ENCODE measurements at places on chromosomes 11 and 22.

GRCh38 chr11:73219396-73220285 lies 1.6 kb downstream of the P2RY2 start:
- no peak for DNase-seq

DNA sequence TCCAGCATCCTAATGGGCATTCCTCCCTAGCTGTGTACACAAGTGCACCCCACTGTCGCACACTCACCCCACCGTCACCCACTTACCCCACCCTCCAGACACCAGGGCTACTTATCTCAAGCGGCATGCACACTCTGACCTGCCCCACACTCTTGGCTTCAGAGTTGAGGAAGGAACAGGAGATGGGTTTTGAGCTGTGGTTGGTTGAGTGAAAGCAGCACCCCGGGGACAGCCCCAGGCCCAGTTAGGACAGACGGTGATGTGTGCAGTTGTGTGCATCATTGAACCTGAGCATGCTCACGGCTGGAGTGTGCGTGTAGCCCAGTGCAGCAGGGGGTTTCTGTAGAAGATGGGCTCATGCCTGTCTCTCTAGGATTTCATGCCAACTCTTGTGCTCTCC lies 32.5 kb downstream of the AHNAK start:
- no peak for DNase-seq

GRCh38 chr22:30036656-30037055 lies 43.6 kb upstream of the HORMAD2 start:
- DNase-seq = no peak

- DNase-seq = no peak
Observed at GRCh38 chr11:16215352-16215751, 141.0 kb downstream of the SOX6 start.

DNA sequence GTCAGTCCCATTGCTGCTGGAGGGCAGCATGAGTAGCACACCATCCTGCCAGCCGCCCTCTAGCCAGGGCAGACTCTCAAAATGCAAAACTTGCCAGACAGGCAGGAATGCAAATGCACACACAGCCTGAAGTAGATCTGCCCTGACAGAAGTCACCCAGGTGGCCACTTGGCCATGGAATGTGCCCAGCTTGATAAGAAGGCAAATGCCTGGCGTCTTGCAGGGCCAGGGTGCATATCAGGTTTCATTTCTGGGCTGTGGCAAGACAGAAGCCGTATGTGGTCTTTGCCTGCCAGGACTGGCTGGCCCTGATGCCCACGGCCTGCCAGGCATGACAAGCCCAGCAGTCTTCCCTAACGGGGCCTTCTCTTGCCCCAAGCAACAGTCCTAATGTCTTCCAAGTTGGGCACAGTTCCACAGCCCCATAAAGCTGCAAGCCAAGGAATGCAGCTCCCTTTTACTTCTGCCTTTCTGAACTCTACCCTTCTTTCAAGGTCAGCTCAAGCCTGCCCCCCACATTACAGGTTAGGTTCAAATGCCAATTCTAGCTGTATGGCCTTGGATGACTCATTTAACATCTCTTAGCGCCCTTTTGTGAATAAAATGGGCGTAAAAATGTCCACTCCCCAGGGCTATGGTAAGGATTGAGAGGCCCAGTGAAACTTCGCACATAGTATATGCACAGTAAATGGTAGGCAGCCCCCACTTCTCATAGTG lies 29.7 kb downstream of the POU2AF3 start:
- DNase-seq = peak; percentile 68

GRCh38 chr11:75429902-75430713 lies 2.9 kb downstream of the KLHL35 start:
- DNase-seq = peak; percentile 76

DNA sequence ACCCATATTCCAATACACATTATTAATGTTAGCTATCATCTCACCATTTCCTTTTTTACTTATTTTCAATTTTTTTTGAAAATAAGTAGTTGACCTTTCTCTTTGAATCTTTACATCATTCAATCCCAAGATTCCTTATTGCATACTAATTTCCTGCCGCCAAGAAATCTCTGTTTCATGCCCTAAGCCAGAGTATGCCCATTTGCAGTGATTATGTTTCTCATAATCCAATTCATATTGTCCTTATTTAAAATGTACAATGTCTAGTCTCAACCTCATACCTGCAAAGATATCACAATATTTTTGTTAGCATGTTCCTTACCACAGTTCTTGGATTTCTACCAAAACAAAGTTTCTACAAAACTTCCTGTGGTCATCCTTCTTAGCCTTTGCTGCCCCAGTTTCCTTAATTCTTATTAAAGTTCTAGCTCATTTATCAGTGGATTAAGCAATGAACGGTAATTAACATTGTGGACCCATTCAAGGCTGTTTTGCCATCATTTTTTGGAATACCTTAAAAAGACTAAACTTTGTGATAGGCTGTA lies 75.3 kb downstream of the CD44 start:
- DNase-seq = no peak

DNA sequence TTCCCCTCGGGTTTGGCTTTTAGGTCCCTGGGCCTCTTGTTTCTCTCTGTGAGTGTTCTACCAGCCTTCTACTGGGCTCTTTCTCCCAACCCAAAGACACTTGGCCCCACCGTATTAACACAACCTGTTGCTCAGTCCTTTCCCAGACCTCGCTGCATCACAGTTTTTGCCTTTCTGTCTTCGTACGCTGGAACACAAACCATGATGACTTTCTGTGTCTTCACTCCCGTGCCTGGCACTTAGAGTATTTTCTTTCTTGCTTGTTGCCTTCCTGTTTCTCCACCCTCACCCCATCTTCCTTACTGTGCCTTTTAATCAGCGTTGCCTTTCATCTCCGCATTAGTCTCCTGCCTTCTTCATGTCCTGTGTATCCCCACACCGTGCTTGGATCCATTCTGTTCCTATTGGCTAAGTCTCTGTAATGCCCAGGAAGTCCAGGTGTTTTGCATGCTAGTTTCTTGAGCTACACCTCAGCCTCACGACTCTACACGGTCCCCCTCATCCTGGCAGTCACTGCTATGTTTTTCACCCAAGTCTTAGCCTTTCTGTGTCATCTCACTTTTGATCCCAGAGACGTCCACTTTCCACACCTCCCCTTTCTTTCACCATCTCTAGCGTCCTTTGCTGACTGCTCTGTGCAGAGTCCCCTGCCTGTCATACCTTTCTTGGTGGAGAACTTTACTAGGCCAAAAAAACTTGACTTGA lies 1.6 kb downstream of the MARK2 start:
- DNase-seq = no peak
